ENCODE measurements at places on chromosomes 5 and 9.

- peak; percentile 44 for DNase-seq
These were observed 118.7 kb upstream of the ATP10B start for GRCh38 chr5:160970605-160971191.

- DNase-seq, result no peak
These were observed 152.1 kb downstream of the UNC13B start for GRCh38 chr9:35313916-35314315.

DNA sequence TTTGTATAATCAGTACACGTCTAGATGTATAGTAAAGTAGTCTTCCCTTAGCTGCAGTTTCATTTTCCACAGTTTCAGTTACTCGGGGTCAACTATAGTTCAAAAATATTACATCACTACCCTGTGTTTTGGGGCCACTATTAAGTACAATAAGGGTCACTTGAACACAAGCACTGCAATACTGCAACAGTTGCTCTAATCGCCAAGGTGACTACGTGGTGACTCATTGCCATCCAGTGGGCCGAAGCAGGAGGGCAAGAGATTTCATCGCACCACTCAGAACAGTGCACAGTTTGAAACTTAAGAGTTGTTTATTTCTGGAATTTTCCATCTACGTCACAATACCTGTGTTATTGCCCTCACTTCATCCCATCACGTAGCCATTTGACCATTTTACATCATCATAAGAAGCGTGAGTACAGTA lies at the start of gene ARL14EPL:
TSS of gene ARL14EPL (plus strand) at position 379 of the 424 bp plus-strand sequence. CDS start 18,994 bp downstream, outside the sequence.
- no peak for DNase-seq

GRCh38 chr5:141485321-141486055 lies 658 bp downstream of the PCDHGC4 start:
- peak; percentile 65 for DNase-seq

DNA sequence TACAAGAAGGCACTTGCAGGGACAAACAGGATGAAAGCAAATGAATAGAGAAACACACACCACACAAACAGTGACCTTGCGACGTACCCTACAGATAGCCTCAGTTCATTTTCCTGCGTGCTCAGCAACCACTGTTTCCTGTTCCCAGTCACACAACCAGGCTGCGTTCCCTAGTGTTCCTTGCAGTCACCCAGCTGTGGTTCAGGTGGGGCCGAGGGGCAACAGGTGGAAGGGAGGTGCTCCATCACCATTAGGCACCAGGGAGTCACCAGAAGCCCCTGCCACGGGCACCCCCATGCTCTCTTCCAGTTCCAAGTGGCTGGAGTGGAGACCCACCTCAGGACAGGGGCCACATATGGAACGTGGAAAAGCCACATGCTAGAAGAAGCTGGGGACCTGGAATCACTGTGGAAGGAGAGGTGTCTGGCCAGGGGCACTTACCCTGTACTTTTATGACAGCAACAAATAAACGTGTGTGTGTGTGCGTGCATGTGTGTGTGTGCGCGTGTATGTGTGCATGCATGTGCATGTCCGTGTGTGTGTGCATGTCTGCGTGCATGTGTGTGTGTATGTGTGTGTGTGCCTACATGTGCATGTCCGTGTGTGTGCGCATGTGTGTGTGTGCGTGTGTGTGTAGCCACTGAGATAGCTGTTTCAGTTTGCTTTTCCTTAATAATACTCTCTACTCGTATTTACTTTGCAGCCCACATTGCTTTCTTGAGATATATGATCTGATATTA lies 18.8 kb upstream of the FCN2 start:
- no peak for DNase-seq

- no peak for DNase-seq
These were observed 131.6 kb upstream of the TRPM3 start for GRCh38 chr9:71253011-71253410.

- no peak for DNase-seq
These were observed 115.4 kb downstream of the MARCHF3 start for GRCh38 chr5:126914801-126915436.

DNA sequence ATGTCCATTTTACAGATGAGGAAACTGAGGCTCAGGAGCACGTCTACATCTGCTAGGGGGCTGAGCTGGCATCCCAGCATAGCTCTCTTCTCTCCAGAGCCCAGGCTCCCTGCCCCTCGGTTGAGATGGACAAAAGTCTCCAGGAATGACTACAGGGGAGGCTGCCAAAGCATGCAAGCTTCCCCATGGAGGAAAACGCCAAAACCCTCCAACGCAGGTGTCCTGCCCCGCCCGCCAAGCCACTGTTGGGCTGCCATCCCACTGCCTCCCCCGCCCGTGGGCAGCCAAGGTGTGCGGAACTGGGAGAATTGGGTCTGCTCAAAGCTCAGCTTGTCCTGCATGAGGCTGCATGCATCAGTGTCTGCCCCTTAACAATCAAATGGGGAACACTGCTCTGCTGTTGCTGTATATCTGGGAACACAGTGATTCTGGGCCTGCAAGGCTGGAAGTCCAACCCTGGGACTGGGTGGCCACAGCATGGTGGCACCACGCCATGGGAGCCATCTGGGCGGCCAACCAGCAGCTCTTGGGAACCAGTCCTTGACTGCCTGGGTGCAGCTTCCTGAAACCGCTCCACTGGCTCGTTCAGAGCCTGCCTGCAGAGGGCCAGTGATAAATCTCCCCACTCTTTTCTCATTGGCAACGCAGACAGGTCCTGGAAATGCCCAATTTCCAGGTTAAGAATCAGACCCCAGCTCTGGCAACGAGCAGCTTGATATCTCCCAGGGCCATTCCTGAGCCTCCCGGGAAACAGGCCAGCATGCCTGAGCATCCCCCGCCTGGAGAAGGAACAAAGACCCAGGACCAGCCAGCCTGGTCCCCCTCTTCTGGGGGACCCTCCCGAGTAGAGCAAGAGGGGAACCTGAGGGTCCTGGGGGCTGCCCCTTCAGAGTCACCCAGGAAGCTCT lies 3.5 kb downstream of the RALGDS start:
- peak; percentile 54 for DNase-seq
